Endothelial cell (in vitro differentiated cells): ENCODE measurements at places on chromosomes 7 and 10.

DNA sequence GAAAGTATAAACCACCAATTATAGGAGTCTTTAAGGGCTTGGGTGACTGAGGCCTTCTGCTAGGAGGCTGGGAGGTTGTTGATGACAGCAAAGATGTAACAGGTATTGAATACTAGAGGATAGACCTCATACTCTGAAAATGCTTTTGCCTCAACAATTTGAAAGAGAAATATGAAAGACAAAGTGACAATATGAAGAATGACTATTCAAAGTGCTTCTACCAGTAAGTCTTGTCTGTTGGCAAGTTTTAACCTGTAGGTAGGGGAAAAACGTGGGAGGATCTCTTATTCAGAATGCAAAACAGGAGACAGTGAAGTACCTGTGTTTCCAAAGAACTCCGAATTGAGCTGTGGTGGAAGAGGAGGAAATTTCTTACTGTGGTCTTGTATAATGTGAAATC, 38.2 kb downstream of the GBF1 start:
- no peak for DNase-seq

DNA sequence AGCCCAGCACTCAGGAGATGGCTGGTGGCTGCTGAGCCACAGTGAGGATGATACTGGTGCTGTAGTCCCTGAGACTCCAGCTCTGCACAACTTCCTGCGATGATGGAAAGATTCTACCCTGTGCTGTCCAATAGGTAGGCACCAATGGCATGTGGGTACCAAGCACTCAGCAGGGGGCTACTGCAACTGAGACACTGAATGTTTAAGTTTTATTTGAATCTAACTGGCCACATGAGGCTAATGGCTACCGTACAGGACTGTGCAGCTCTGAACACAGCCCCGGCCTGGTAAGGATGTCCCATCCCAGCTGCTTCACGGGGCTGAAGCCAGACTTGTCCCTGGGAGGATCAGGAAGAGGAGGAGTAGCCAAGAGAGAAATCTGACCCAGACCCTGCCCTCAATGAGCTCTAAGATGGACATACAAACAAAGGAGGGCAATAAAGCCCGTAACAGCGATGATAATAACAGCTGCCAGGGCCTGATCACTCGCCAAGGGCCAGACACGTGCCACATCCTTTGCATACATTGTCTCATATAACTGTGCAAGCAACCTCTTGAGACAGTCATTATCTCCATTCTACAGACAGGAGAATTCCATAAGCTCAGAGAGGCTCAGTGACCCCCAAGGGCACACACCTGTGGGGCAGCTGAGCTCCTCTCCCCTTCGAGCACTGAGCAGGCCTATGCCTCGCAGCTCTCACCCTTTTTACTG, 3.8 kb downstream of the GPRIN2 start:
- DNase-seq: no peak

DNA sequence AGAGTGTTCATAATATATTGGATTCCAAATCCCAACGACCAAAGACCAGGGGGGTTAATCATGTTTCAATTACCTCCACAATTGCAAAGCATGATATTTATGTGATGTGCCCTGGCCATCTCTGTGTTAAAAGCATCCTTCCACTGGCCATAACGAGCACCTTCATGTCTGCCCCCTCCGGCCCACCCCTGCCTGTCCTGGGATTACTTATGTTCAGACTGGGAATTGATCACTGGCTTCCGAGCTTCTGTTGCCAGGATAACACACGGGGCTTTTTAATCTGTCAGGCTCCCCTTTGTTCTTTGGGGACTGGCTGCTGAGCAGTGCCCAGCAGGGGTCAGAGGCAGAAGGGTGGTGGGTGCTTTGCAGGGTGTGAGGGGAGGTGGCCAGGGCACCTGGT, 13.7 kb upstream of the CHST15 start:
- no peak for DNase-seq

DNA sequence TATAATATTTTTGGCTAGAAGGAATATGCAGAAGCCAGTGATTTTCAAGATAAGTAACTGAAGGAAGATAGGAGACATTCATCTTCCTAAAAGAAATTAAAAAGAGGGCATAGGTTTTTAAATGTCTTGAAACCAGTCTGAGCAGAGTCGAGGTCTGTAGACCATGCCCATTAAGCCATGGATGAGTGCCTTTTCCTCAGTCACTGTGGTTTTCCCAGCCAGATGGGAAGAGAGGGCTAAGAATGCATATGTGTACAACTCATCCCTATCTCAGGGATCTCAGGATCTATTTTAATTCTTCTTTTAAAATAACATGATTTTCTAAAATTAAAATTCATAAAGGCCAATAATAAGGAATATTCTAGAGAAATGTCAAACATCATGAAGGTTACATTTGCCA, 112.8 kb downstream of the PPP1R3A start:
- no peak for DNase-seq

GRCh38 chr7:135759532-135759931, 10.9 kb upstream of the FAM180A start:
- DNase-seq: no peak

- DNase-seq: no peak
Observed at GRCh38 chr7:22302951-22303423, 54.0 kb downstream of the RAPGEF5 start.

GRCh38 chr7:12524794-12525386, 45.6 kb upstream of the SCIN start:
- no peak for DNase-seq

DNA sequence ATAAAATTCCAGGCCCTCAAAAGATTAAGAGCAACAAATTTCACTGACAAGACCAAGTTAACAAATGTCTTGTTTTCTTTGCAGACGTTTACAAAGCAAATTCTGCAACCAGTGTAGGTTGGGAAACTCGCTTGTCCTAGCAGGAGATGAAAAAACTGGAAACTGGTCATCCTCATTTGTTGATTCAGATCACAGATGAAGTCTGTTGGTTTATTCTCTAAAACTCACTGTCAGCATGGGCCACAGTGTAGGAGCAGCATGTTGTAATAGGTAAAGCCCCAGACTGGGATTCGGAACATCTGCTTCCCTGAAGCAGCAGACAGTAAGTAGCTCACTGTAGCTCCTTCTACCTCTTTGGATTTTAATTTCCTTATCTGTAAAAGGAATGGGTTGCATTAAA, 31.5 kb downstream of the PANK1 start:
- DNase-seq: no peak

DNA sequence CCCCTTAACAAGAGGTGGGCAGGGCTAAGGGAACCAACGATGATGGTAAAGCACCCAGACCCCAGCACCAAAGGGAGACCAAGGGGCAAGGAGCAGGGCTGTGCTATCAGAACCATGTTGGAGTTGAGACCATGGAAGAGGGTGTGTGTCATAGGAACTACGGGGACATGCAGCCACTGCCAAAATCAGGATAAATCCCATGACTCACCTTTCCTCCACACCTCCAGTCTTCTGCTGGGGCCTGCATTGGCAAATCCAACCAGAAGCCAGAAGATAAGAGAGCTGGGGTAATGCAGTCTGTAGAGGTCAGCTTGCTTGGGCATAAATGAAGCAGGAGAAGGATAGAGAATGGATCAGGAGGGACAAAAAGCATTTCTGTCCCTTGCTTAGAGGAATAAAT, 42.7 kb upstream of the SMARCD3 start:
- DNase-seq: no peak

- no peak for DNase-seq
Observed at GRCh38 chr10:85925201-85925750, 441.3 kb downstream of the GRID1 start.

DNA sequence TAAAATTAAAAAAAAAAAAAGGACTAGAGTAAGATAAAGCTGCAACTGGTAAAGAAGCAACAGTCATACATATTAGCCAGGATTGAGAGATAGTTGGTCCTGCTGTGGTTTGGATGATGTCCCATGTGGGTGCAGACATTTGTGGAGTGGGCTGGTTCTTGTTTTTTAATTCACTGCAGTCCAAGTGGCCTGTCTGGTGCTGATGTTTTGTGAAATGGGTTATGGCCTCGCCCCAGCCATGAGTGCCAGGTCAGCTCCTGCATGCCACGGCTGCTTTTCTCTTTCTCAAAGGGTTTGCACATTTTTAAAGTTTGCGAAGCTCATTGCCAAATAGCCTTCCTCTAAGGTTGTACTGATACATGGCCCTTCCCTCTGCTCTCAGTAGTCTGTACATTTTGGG, 14.1 kb upstream of the BTBD16 start:
- no peak for DNase-seq

- no peak for DNase-seq
Observed at GRCh38 chr7:50822706-50823105, 40.0 kb upstream of the GRB10 start.

DNA sequence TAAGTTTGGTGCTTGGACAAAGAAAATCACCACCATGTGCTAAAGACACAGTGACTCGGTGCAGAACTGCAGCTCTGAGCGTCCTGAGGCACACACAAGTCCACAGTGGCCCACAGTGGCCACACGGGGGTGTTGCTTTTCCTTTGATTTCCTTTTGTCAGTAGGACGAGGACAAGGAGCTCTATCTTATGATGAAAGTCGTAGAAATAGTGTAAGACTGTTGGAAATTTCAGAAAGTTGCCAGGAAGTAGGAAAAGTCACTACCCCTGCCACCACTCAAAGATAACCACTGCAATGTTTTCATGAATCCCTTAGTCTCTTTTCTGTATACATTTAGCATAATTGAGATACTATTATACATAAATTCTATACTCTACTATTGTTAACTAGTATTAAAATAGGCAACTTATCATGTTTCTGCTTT, 146.0 kb downstream of the TNS3 start:
- peak; percentile 52 for DNase-seq

DNA sequence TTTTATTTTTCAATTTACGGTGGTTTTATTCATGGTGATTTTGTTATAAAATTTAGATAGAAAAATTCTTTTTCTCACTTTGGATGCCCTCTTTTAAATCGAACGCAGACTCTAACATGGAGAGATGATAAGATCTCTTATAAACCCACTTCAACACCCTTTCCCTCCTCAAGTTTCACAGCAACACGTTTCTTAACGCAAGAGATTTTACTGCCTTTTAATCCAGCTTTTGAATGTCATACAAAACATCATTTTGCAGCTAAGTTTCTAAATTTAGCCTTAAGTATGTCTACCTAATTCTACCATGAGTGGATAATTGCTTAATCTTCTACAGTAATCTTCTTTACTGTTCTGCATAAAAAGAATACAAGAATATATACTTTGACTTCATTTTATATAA, 70.0 kb downstream of the SEMA3C start:
- DNase-seq: no peak

DNA sequence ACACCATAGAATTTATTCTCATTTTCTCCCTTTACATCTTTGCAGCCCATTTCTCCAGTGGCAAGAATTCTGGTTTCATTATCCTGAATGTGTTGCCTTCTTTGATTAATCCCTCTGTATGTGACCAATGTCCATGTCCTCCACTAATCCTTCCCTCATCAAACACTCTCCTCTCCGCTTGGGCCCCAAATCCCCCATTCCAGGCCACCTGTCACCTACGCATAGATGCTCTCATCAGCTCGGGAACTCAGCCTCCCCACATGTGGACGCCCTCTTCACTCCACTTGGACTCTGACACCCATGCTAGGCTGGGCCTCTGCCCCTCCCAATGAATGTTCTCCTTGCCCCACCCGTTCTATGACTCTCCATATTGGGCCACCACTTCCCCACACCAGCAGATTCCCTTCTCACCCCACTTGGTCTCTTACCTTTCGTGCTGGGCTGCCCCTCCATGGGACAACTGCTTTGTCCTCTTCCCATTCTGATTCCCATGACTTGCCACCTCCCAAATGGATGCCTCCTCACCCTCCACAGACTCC, 18.7 kb upstream of the RBM20 start:
- DNase-seq: no peak

DNA sequence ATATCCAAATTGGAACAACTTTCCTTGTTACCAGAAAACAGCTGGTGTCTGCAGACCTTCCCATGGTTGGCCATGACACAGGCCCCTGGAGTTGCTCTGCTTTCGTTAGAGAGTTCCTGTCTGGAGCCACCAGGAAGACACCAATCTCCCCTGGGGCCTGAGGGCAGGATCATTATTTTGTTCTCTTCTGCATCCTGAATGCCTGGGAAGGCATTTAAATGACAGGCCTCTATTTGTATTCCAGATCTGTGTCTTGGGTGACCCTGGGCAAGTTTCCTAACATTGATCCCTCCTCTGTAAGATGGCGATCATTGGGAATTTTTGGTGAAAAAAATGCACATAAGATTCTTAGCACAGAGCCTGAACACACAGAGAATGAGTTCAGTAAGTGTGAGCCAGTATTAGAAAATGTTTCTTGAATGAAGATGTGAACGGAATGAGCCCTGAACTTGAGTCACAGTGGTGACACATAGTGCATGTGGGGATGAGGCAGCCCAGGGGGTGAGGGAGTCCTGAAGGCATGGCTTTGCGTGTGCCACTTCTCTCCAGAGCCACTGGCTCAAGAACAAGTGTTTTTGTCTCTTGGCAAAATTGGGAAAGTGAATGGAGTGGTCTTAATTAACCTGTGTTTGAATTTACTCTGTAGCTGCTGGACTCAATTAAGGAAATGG, 28.4 kb downstream of the BMPER start:
- DNase-seq: no peak

- DNase-seq: no peak
Observed at GRCh38 chr7:33093266-33093665, 15.9 kb downstream of the RP9 start.

DNA sequence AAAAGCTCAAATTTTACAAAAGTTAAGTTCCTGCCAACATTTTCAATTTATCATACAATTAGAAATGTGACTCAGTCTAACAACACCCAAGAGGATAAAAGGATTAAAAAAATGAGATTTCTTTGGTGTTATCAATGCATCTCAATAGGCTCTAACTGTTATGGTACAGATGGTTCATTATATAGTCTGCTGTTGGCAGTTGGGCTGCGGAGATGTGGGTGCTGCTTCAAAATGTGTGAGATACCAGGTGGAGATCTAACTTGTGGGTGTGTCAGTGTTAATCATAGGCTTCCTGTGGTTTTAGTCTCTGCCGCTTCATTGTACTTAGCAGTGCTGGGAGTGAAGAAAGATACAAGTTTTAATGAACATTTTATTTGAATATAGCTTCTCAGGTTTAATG, 231.2 kb downstream of the EXOC4 start:
- no peak for DNase-seq

- DNase-seq: no peak
Observed at GRCh38 chr7:66837007-66837406, 84.0 kb upstream of the TMEM248 start.

GRCh38 chr7:23332910-23333612, 33.9 kb downstream of the MALSU1 start:
- no peak for DNase-seq

DNA sequence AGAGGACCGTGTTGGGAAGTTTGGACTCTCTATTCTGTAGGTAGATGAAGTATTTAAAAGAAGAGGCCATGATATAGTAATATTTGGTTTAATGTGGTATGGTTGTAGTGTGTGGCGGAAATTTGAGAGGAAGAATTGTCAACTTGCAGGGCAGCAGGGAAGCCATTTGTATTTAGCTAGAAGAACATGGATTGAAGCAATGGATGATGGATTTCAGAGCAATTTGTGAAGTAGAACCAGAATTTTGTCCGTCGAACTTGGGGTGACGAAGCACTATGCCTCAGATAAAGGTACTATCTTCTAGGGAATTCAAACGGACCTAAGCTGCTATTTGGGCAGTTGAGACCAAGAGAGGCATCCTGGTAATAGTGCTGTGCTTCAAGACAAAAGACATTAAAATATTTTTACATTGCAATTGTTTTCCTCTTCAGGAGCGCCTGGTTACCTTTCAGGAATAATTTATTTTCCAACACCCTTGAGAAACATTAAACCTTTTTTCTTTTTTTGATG, 615 bp upstream of the WBP1L start:
- no peak for DNase-seq
